NCI-H187 treated with DMSO at 0.1 percent for 48 hours (cell line): ENCODE measurements at places on chromosomes 7 and 10.

GRCh38 chr10:18142151-18142550 is 1.9 kb downstream of the CACNB2 start:
- DNase-seq: no peak

GRCh38 chr7:137976696-137977095 is 25.2 kb downstream of the CREB3L2 start:
- no peak for DNase-seq

GRCh38 chr7:151680810-151681209 is 161.1 kb upstream of the RHEB start:
- no peak for DNase-seq

DNA sequence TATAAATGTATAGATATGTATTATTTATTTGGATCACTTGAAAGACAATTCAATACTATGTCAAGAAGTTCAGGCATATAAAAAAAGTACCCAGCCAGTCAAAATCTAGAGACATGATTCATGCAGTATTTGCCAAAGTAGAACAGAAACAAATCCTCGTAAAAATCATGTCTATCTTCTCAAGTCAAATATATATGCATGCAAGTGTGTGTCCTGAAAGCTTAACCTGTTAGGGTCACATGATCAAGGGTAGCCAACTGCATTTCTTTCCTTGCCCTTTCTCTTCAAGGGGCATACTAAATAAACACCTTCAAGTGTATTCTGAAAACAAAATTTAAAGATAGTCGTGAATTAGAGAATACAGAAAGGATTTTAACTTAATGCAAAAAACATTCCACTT is 107.0 kb downstream of the HIBADH start:
- DNase-seq: no peak

DNA sequence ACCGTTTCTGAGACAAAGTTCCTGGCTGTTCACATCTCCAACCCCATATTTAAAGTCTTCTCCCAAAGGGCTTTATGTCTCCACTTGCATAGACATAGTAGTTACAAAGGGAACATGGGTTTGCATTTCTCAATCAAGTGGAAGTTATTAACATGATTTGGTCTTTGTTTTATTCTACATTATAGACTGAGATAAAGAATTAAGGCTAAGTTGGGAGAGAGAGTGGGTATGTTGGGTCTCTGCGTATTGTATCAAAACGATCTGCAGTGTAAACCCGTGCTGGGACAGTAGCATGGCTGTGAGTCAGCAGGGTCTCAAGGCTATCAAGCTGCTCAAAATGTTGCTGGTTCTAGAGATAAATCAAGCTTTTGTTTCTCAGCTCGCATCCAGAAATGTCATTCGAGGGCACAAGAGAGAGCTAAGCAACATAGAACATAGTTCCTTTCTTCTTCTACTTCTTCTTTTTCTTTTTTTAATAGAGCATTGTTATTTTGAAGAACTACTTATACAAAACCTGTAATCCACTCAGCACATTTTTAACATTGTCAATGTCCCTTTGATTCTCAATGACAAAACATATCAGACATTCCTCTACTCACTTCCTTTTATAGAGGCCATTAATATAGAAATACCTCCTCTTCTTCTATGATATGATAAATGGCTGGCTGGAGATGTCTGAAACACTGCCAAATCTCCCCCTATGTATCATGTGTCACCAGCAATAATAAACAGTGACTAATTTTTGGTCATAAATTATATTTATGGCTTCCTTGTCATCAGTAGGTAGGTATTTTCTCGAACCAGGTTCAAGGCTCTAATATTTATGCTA is 34.5 kb upstream of the RHOBTB1 start:
- DNase-seq: no peak

- DNase-seq: no peak
Observed at GRCh38 chr7:7988706-7989105, 20.1 kb downstream of the GLCCI1 start.

- no peak for DNase-seq
Observed at GRCh38 chr7:138158739-138159528, 82.7 kb downstream of the AKR1D1 start.

DNA sequence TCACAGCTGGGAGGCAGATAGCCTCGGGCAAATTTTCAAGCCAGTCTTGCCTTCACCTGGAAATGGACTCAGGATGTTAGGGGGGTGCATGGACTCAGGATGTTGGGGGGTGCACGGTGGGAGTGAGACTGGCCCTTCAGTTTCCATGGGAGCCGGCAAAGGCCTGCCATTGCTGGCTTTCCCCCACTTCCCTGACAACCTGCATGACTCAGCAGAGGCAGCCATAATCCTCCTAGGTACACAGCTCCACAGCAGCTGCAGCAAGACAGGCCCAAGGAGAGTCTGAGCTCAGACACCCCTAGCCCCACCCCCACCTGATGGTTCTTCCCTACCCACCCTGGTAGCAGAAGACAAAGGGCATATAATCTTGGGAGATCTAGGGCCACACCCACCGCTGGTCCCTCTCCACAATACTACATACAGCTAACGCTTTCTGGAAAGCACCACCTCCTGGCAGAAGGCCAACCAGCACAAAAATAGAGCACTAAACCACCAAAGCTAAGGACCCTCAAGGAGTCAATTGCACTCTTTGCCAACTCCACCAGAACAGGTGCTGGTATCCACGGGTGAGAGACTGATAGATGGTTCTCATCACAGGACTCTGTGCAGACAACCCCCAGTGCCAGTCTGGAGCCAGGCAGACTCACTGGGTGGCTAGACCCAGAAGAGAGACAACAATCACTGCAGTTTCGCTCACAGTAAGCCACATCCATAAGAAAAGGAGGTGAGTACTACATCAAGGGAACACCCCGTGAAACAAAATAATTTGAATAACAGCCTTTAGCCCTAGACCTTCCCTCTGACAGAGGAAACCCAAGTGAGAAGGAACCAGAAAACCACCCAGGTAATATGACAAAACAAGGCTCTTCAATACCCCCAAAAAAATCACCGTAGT is 18.3 kb downstream of the C7orf25 start:
- peak; percentile 87 for DNase-seq

DNA sequence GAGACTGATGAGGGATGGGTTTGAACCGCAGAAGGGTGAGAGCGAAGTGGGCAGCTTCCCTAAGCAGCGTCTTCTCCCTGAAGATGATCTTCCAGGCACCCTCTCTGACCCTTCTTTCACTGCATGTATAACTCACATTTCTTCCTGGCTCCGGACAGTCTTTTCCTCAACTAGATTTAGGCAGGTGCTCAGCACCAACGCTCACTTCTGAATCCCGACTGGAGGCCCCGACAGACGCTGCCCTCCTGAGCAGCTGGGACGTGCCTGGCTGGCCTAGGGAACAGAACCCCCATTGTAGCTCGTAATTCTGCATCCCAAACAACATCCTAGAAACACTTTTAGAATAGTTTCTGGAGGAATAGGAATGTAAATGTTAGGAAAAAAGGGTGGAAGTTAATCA is 206.6 kb downstream of the DIP2C start:
- DNase-seq: no peak

- DNase-seq: no peak
Observed at GRCh38 chr10:111481866-111482265, 405.0 kb downstream of the ADRA2A start.

DNA sequence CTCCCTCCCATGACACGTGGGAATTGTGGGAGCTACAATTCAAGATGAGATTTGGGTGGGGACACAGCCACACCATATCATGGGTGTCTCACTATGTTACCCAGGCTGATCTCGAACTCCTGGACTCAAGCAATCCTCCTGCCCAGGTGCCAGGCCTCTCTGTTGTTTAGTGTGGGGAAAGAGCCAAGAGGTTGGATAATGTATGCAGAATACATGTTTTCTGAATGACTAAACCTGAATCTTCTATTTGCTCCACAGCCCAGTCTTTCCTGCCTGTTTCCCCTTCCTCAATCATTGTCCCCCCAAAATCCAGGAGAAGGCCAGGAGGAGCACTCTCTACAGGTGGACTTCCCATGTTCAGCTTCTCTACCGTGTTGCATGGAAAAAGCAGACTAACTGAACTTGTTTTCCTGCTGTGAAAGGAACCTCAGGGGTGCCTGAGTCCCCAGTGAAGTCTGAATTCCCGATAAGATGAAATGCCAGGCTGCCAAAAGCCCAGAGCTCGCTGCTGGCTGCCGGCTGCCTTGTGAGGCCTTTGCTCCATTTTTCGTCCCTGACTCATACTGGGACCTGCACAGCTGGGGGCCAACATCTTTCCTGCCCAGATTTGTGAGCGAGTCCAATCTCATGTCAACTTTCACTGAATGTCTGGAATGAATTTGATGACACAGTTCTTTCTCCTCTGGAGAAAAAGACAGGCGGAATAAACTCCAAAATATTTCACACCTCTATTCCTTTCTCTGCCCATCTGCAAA is 588.0 kb downstream of the CALN1 start:
- no peak for DNase-seq

DNA sequence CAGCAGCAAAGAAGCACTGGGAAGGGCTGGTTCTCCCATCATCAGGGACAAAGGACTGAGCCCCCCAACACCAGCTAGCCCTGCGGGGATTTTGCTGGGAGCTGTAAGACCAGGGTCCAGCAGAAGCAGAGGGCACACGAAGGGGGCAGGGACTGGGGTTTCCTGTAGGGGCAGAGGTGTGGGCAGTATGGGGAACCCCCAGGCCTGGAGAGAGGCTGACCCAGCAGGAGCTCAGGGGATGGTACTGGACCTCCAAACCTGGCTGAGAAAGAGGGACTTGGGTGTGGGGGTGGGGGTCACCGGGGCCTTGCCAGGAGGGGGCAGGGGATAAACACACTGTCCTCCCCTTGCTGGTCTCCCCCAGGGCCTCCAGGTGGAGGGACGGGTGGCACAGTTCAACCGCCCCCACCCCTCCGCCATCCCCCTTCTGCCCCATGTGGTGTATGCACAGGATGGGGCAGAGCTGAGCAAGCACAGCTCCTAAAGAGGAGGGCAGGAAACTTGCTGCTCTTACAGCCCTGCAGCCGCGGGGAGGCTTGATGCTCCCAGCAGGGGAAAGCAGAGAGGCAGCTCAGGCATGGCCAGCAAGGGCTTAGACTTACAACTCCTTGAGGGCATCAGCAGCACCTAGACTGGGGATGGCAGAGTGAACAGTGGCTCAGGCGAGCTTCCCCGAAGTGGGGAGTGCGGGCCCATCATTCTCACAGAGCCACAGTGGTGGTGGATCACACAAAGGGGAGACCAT is 12.4 kb upstream of the RET start:
- DNase-seq: no peak

DNA sequence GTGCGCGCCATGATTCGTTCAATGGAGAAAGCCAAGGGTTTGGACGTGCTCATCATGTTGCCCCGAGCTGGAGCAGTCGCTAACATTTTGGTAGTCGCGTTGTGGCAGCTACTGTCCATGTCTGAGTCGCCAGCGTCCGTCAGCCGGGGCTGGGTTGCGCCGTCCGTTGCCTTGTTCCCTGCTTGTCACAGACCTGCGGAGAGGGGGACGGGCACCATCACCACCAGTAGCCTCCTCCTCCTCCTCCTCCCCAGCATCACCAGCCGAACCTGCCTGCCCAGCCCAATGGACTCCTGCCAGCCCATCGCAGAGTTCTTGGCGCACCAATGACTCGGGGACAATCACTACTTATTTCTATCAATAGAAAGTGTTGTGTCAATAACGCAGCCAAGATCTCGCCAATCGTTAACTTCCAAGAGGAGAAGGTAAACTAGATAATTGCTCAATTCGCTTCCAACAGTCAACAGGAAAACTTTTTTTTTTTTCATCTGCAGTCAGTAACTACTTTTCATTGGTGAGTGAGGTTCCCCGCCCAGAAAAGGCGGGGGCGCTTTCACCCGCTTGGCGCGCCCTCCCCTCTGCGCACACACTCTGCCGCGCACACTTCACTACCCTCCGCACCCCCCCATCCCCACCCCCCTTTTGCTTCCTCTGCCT is at the start of gene FEZF1:
Gene FEZF1 (minus strand): TSS at position 432 of the 657 bp plus-strand sequence. CDS start 313 bp downstream, at position 119.
- DNase-seq: peak; percentile 42

- DNase-seq: no peak
Observed at GRCh38 chr7:923108-924041, 31.1 kb downstream of the ADAP1 start.

DNA sequence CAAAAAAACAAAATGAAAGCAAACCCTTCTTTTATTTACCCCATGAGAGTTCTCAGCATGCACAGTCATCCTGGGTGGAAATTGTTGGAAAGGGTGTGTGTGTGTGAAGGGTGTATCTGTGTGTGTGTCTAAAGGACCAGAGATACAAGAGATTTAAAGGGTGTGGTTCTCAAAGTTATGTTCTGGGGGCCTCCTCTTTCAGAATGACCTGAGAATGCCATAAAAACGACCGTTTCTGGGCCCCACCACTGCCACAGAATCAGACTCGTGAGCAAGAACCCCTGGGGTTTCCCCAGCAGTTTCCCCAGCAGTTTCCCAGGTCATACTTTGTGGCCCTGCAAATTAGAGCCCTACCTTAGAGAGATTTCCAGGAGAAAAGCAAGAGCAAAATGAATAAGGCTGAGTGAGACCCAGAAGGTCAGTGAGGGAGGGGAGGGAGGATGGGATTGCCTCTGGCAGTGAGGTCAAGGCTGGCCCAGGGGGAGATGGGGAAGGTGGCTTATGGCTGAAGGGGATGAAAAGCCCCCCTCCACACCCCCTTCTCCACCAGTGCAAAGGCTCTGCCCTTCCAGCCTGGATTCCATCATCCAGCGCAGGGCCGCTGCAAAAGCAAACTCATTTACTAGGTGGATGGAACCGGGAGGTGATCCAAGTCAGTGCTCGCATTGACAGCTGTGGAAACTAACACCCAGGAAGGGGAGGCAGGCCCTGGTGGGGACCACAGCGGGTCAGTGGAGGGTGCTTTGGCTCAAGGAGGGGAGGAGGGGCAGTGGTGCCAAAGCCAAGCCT is 10.2 kb downstream of the PYROXD2 start:
- no peak for DNase-seq

GRCh38 chr7:133633055-133633454 is 380.2 kb downstream of the EXOC4 start:
- no peak for DNase-seq

DNA sequence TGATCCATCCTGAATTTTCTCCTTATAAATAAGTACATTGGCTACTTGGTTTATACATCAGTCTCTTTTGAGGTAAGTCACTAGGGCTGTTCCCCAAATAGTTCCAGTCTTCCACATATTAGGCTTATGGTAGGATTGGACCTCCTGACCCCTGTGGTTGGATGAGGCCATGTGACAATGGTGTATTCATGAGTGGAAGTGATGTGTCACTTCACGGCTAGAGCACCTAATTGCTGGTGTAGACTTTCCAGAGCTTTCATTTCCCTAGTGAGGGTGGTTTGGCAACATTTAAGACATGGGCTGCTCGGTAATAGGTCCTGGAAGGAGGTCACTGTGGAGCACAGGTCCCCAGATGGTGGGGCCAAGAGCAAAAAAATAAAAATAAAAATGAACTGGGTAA is 141.2 kb upstream of the ABCB5 start:
- no peak for DNase-seq

GRCh38 chr10:90857635-90858460 is at the start of gene HTR7:
Gene HTR7, minus strand, starts transcription at chr10:90858039. Its CDS starts 368 bp downstream, at chr10:90857671.
- no peak for DNase-seq
